ENCODE measurements at places on chromosomes 3 and 15.

DNA sequence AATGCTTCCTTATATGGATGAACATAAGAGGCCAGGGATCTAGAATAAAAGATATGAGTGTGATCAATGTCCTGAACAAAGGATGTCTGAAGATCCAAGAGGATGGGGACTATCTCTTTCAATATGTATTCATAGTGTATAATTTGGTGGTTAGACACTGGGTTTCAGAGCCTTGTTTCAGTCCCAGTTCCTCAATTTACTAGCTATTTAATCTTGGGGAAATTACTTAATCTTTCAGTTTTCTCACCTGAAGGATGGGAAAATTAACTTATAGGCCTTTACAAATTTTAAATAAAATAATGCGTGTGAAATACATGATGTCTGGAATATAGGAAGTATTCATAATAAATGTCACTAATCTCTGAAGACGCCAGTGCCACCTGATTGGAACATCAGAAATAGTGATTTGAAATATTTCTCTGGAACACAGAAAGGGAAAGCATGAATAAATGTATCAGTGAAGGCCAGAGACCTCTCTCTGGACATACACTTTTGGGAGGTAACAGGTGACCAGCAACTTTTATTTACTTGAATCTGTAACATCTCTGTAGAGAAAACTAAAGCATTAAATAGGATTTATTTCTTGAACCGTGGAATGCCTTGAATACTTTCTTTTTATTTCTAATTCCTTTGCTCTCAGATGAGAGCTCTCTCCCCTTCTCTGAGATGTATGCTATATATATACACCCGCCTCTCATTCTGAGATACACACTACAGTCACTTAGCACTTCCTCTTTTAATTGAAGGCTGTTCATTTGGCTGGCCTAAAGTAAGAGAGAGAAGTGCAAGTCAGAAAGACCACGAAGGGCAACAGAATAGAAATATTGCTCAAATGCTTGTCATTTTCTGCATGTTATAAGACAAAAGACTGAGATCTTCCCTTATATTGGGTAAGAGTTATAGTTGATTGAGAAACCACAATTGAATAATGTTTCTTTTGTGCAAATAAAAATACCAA is 407.1 kb downstream of the LSAMP start:
- no peak for DNase-seq

DNA sequence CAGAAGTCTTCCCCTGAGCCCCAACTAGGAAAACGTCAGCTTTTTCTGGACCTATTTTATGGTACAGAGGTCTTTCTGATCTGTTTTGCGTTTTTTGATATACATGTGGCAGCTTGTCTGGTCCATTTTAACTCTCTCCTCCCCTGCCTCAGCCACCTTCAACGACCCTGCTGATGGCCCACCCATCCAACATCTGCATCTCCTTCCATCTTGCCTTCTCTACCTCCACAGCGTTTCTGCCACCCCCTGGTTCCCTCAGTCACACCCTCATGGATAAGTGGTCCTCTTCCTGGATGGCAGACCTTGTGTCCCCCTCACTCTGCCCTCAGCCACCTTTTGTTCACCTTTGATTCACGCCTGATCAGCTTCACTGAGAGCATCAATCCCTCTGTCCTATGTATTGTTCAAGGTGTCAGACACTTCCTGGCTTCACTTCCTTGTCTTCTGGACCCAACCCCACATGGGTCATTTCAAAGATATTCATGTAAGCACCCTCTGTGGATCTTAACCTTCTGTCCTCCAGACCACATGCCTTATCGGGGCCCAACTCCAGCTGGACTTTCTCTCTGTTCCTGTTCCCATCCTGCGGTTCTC is 13.5 kb downstream of the AHSG start:
- DNase-seq = no peak

- no peak for DNase-seq
Observed at GRCh38 chr3:153355559-153355958, 193.5 kb downstream of the RAP2B start.

- no peak for DNase-seq
Observed at GRCh38 chr3:62837145-62837787, 38.0 kb downstream of the CADPS start.

DNA sequence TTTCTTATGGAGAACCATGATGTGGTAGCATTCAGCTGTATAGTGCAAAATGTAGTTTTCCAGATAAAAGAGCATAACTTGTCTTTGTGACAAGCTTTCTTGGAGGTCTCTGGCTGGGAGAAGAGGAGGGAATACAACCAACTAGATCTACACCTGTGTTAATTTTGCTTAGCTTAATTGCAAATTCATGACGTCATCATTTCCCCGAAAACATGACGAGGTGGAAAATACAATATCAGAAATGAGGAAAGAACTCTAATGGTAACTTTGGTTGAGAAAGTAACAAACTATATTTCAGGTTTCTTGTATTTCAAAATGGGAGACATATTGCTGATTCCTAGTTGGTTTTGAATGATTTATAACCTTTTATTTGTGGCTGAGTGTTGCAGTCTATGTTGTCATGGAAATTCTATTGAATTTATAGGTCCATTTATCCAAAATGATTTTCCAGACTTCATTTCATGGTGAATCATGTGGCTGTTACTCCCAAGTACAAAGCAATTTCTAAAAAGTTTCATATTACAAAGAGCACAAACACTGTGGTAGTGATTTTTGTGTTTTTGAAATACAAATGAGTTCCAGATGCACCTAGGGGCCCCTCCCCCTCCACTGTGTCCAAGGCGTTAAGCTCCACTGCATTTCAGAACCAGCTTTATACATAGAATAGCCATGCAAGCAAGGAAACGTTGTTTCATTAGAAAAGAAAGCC is 307.2 kb downstream of the FEZF2 start:
- no peak for DNase-seq

DNA sequence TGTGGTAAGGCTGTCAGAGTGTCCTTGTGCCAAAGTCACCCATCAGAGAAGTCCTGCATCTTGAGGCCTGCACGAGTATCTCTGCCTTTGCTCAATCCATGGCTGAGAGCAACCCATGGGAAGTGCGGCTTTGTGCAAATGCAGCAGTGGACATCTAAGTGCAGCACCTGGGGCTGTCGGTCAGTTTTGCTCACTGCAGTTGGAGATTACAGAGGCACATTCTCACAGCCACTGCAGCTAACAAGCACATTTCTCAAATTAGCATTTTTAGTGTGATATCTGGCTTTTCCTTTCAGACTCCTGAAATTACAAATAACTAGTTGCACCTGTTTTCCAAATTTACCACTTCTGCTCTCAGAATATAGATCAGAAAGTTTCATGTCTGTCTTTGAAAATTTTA is 81.5 kb upstream of the DAZL start:
- DNase-seq = no peak

DNA sequence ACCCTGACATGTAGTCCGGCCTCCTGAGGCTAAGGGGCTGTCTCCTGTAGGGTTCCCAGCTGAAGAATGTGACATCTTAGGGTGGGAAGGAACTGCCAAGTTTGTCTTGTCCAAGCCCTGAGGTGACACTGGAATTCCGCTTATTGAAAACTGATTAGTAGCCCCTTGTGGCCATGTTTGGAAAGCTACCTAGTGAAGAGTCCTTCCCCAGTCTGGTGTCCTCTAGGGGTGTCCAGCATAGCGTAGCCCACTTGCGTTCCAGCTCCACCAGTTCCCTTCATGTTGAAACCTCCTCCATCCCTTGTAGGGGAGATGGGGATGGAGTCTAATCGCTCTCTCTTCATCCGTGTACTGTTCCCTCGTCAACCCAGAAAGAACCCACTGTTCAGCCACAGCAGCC is 79.5 kb downstream of the CHDH start:
- DNase-seq = no peak

- DNase-seq = no peak
Observed at GRCh38 chr3:10184250-10184649, 19.5 kb downstream of the IRAK2 start.

DNA sequence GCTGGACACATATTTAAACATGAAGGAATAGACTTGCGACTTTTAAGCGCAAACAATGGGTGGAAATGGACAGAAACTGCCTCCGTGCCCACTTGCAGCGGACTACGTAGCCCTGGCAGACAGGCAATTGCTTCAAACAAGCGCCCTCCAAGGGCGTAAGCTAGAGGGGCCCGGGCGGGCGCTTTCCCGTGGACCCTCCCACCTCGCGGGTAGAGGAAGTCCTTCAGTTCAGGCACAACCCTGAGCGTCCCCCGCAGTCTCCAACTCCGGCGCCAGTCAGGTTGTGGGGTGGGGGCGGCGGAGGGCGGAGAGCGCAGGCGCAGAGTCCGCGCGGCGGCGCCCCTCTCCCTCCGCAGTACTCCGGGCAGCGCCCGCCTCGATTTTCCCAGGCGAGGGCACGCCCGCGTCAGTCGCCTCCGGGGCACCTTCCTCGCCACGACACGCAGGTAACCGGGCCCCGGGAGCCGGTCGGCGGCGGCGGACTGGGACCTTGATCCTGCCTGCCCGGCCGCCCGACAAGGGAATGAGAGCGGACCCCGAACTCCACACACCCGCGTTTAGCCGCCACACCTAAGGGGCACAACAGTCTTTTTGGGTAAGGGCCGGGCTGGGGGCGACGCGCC is at the start of gene SLC35G2:
TSS of gene SLC35G2 (plus strand) at position 358 of the 623 bp plus-strand sequence. CDS start 35,335 bp downstream, outside the sequence.
- no peak for DNase-seq

DNA sequence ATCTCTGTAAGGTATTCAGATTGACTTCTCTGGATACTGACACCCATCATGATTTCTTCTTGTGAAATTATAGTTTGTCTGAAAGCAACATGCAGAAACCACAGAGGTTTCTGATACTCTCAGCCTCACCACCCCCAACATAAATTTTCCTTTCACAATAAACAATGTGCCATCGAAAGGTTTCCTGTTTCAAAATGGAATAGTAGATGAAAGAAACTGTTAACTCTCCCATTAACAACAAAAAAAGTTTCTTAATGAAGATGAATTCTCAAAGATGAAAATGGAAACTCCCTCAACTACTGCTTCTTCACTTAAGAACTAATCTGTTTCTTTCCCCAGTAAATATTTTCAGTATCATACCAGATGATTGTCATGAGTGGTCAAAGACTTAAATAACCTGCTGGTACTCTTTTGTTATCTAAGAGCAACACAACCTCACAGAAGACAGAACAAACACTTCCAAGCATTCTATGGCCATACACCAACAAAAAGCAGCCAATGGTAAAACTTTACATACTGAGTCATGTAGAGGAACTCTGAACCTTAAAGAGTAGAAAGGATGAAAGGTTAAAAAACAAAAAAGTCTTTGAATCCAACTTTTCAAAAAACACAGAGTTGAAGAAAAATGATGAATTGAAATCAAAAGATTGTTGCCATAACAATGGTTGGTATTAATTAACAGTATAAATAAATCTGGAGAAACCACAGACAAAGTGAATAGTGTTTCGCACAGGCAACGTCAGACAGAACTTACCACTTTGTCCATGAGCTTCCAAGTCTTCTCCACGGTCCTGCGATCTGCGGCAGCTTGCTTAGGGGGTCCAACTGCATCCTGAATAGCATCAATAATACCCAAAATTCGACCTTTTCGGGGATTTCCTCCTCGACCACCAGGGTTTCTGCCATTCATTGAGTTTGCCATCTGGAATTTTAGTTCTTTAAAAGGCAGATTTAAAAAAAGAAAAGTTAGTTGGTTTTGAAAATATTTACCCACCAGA is 1.9 kb downstream of the CBLB start:
- no peak for DNase-seq

DNA sequence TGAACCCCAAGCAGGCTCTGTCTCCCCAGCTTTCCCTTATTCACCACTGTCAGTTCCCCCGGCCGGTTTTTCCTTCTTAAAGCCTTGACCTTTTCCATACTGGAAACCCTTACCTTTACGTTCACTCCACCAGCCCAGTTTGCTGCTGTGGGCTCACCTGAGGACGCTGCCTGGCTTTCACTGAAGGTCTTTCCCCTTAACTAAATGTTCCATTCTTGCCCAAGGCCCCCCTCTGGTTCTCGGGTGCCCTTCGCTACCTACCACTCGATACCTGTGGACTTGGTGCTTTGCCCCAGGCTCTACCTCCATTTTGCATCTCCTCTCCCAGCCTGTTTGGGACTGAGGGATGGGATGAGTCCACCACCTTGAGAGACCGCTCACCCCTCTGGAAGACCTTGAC is 851 bp downstream of the AP2M1 start:
- no peak for DNase-seq

GRCh38 chr3:183252973-183253527 is at the start of gene B3GNT5:
Gene B3GNT5 (plus strand): TSS chr3:183253253. CDS start chr3:183269799, 16,546 bp downstream.
- peak; percentile 30 for DNase-seq

- peak; percentile 81 for DNase-seq
Observed at GRCh38 chr3:156675830-156676767, 1.7 kb downstream of the TIPARP start.

DNA sequence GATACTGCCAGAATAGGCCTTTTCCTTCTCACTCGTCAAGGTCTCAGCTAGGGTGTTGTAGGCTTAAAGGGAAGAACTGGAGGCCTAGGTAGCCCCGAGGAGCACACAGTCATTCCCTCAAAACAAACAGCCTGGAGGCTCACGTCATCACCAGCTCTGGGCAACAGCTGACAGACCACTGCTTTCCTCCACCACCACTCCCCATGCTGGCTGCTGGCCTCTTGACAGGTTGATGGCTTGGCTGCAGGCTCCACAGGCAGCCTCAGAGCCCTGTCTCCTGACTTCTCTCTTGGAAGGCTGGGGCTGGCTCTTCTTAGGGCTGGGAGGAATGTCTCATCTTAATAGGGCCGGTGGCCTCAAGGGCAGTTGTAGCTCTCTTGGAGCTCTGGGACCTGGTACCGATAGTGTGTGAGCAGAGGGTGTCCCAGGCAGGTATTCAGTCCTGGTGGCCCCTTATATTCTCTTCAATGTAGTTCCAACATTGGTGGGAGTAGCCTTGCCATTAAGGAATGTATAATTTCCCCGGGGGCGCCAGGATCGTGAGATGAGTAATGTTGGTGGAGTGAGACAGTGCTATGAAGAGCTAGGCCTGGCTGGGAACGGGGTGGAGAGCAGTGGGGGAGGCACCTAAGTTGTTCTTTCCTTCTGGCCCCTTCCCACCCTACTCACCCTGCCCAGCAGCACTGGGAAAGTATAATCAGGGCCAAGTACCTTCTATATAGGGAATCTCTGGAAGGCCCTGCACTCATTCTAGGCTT is 6.1 kb upstream of the AP2M1 start:
- no peak for DNase-seq

GRCh38 chr3:127736801-127737539 is 64.2 kb downstream of the ABTB1 start:
- no peak for DNase-seq

- DNase-seq = no peak
Observed at GRCh38 chr15:43423793-43424192, 52.9 kb downstream of the TUBGCP4 start.

DNA sequence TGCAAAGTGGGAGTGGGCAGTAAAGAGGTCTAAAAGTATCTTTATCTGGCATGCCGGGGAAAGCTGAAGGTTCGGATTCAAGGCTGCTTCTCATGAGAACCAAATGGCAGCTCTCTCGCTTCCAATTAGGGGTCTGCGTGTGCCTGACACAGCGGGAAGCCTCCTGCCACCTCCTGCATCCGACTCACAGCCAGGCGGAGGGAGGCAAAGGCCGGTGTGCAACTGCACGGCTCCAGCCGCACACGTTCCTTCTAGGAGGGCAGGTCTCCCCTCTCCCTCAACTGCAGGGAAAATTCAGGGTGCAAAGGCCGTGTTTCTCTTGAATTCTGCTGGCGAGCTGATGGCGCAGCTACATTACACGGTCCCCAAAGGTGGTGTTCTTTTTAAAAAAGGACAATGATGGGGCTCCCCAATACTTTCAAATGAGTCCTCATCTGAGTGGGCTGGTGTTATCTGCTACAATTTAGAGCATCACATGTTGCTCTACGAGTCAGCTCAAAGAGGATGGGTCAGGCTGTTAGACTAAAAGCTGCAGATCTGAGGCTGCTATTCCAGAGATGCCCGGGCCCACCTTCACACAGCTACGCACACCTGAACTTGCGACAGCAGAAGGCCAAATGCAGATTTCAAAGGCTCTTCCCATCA is 226.6 kb downstream of the ADAMTS17 start:
- no peak for DNase-seq
